ENCODE measurements at places on chromosomes 16 and 17. TPM values are rescaled to one million over a fixed set of nuclear protein-coding genes. Genes with fewer than 3 reads are reported as not detected.

Gene PPL
- not detected for total RNA-seq

GRCh38 chr17:74052993-74053711, 150.3 kb upstream of the RPL38 start:
- DNase-seq, result no peak

GRCh38 chr17:76585033-76585648, 519 bp downstream of the ST6GALNAC2 start:
- no peak for DNase-seq

Gene SLFN11
- 70.8 TPM for total RNA-seq

- DNase-seq, result no peak
These were observed 617 bp downstream of the COASY start for GRCh38 chr17:42562388-42563142.

Gene IRX3
- total RNA-seq, result 1.1 TPM

- DNase-seq, result no peak
These were observed 29.3 kb downstream of the HIC1 start for GRCh38 chr17:2084036-2084765.

Gene NPIPB8
- 0.70 TPM for total RNA-seq

GRCh38 chr16:4404967-4405696, 11.3 kb downstream of the CORO7 start:
- no peak for DNase-seq

Gene CDH8
- not detected for total RNA-seq

- no peak for DNase-seq
These were observed 50.4 kb downstream of the BCL7C start for GRCh38 chr16:30843501-30843900.

Gene SDF2
- 51.0 TPM for total RNA-seq

Gene CHST4
- total RNA-seq, result not detected

DNA sequence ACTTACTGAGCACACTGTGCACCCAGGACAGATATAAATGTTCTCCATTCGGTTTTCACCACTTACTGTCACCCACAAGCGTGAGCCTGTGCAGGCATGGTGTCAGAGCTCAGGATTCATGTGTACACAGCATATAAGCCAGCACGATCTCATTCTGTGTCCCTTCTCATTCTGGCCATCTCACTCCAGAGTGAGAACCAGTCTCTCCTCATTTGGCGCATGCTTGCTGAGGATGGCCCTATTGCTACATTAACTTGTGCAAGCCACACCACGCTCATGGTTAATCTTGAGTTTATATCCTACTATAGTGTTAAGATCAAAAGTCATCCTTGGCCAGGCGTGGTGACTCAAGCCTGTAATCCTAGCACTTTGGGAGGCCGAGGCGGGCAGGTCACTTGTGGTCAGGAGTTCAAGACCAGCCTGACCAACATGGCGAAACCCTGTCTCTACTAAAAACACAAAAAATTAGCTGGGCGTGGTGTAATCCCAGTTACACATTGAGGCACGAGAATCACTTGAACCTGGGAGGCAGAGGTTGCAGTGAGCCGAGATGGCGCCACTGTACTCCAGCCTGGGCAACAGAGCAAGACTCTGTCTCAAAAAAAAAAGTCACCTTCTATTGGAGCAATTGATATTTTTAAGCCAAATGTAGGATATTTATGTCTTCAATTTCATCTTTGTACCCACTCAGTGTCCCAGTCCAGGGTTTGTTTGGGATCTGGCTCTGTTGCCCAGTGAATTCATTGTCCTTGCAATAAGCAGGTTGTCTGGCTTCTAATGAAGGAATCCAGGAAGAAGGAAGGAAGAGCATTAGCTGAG, 20.9 kb downstream of the SOCS1 start:
- DNase-seq, result no peak

DNA sequence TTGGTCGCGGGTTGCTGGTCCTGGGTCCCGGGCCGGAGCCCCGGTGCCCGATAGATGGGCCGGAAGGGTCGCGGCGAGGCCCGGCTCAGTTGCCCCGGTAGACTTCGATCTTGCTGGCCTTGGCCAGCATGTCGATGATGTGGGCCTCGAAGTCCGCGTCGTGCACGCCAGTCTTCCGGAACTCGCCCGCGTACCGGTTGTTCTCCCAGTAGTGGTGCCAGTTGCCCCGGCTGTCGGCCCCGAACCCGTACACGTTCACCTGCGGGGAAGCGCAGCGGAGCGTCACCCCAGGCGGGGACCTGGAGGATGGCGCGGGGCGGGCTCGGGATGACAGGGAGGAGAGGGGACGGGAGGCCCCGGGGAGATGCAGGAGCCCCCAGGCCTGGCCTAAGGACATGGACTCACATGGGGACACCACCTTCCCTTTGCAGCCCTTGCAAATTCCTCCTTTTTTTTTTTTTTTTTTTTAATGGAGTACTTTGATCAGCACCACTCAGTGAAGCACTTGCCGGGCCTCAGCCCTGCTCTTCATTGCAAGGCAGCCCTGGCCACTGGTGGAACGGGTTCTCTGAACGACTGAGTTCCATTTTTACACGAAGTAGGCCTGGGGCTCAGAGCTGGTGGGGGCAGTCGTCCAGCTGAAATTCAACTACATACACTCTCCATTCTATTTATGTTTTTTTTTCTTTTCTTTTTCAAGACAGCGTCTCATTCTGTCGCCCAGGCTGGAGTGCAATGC, 35.1 kb downstream of the DDX19A start:
- DNase-seq, result no peak

DNA sequence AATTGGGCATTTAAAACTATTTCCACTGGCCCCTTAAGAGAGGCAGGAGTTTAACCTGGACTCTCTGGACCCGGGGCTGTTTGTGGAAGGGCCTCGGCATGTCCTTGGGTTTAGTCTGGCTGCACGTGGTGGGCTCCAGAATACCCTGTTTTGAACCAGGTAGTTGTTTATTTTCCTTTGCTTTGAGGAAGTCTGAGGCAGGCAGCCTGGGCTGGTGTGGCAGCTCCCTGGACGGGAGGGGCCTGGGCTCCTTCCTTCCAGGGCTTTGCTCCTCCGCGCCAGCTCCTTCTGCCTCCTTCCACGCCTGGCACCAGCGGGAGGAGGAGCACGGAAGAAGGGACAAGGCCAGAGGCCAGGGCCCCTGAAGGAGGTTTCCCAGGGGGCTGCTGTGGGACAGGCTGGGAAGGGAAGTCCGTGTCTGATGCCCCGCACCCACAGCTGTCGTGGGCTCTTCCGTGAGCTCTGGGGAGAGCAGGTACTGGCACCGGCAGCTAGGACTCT, 15.5 kb downstream of the BANP start:
- no peak for DNase-seq

GRCh38 chr17:66438101-66438500, 135.7 kb downstream of the PRKCA start:
- DNase-seq, result no peak

- no peak for DNase-seq
These were observed 4.2 kb upstream of the TBX4 start for GRCh38 chr17:61448042-61448441.

Gene NPIPB12
- 99.0 TPM for total RNA-seq

Gene PYY
- total RNA-seq, result 0.36 TPM

DNA sequence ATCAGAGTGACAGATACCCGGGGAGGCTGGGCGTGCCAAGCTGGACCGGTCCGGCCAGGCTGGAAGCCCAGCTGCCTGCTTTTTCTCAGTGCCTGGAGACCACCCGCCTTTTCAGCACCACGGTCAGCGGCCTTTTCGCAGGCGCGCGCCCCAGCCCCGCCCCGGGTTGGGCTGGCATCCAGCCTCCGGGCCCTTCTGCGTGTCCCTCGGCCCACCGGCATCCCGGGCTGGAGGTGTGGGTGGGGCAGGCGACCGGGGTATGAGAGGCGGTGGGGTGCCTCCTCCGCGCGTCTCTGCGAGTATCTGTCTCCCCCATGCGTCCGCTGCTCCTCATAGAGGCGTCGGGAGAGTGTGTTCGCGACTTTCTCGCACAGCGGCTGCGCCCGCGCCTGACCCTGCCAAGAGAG, 102.5 kb downstream of the MRM1 start:
- peak; percentile 48 for DNase-seq

DNA sequence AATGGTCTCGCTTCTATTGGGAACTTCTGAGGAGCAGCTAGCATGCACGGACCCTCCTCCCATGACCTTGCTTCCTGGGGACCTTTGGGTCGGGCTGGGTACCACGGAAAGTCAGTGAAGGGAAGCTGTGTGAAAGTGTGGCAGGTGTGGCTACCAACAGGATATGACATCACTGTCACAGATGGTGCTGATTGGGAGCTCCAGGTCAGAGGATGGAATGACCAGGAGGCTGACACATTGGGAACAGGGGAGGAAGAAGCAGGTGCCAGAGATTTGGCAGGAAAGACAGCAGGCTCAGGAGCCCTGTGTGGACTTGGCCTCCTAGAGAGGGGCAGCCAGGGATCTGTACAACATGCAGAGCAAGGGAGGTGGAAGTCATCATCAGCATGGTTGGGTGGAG, 34.0 kb downstream of the CPNE2 start:
- DNase-seq, result no peak

- no peak for DNase-seq
These were observed 144.6 kb downstream of the C16orf95 start for GRCh38 chr16:87172632-87173031.

Gene FGF11
- 6.4 TPM for total RNA-seq

DNA sequence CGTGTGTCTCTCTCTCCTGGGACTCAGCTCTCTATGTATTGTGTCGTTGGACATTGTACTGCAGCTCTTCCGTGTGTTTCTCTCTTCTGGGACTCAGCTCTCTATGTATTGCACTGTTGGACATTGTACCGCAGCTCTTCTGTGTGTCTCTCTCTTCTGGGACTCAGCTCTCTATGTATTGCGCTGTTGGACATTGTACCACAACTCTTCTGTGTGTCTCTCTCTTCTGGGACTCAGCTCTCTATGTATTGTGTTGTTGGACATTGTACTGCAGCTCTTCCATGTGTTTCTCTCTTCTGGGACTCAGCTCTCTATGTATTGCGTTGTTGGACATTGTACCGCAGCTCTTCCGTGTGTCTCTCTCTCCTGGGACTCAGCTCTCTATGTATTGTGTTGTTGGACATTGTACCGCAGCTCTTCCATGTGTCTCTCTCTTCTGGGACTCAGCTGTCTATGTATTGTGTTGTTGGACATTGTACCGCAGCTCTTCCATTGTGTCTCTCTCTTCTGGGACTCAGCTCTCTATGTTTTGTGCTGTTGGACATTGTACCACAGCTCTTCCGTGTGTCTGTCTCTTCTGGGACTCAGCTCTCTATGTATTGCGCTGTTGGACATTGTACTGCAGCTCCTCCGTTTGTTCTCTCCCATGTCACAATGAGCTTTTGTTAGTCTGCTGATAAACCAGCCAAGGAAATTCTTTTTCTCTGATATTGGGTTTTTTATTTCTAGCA, 84.8 kb downstream of the RPTOR start:
- DNase-seq, result no peak

DNA sequence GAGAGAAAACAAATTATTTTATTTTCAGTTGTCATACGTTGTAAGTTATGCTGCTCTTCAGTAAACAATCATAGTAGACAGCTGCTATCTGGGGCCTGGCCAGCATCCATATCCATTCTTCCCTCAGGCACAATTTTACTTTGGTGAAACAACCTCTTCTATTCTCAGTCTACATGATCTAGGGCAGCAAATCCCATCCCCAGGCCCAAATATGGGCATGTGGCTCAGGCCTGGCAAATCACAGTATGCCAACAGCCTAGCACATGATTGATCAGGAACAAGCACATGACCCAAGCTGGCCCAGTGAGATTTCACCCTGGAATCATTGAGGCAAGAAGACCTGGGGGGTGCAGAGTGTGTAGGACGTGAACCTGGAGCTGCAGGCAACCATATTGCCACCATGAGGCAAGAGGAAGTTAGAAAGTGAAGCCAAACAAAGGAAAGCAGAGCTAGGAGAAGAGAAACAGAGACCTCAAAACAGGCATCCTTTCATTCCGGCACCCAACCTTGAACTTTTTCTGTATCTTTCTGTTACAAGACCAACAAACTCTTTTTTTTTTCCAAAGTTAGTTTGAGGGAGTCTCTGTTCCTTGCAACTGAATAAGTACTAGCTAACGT, 10.3 kb upstream of the ABCC12 start:
- DNase-seq, result no peak

DNA sequence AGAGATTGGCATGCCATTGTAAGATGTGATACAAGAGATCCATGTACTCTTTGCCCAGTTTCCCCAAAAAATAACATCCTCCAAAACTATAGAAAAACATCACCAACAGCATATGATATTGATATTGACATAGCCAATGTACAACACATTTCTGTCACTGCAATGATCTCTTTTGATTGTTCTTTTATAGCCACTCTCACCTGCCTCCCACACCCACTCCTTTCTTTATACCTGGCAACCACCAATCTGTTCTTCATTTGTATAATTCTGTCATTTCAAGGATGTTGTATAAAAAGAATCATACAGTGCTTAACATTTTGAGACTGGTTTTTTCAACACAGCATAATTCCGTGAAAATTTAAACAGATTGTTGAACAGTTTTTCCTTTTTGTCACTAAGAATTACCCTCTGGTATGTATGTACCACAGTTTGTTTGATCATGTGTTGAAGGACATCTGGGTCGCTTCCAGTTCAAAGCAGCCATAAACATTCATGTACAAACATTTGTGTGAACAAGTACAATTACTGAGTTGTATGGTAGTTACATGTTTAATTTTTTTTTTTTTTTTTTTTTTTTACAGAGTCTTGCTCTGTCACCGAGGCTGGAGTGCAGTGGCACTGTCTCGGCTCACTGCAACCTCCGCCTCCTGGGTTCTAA, 9.9 kb downstream of the KRTAP9-1 start:
- no peak for DNase-seq

DNA sequence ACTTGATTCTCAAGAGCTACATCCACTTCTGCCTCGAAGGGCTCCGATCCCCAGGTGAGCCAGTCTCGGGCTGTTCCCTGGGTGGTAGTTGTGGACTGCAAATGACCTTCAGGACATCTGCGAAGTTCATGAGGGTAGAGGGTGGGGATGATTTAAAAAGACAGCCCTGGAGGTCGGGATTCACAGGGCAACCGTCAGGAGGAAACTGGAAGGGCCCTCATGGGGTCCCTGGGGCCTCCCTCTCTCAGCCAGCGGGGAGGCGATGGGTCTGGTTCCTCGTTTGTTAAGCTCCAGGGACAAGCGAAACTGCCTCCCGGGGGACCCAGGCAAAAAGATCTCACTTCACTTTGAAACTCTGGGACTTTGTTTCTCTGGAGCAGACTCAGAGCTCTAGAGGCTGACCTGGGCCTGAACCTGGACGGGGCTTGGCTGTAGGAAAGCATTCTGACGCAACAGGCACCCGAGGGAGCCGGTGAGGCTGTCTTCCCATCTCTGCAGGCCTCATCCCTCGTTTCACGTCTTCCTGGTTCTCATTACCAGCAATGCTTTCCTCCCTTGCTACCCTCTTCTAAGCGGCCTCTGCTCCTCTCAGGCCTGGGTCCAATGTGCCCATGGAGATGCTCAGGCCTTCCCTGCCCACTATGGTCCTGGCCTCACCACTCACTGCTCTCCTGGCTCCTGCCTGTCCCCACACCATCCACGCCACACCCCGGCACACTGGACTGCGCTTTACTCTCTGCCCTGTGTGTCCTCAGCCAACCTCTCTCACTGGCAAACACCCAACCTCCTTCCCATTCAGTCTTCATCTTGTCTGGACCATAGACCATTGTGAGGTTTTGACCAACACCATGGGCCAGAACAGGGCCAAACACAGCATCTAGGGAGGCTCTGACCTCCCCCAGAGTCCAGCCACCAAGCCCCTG, 214.2 kb upstream of the TNRC6C start:
- no peak for DNase-seq
